ENCODE measurements at places on chromosomes 13 and 19.

DNA sequence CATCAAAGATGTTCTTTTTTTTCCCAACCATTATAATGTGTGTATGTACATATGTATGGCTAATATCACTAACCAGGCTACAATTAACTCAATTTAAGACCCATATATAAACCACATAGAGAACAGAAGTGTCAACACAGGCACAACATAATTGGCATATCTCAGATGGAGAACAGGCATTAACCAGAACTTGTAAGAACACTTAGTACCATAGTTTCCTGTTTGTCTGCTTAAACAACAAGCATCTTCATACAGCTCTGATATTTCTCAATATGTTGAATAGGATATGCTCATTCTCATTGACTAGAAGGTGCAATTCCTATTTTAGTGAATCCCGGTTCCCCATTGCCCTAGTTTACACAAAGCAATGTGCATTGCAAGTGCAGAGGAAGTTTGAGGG, 116.9 kb upstream of the EDNRB start:
- DNase-seq = no peak

DNA sequence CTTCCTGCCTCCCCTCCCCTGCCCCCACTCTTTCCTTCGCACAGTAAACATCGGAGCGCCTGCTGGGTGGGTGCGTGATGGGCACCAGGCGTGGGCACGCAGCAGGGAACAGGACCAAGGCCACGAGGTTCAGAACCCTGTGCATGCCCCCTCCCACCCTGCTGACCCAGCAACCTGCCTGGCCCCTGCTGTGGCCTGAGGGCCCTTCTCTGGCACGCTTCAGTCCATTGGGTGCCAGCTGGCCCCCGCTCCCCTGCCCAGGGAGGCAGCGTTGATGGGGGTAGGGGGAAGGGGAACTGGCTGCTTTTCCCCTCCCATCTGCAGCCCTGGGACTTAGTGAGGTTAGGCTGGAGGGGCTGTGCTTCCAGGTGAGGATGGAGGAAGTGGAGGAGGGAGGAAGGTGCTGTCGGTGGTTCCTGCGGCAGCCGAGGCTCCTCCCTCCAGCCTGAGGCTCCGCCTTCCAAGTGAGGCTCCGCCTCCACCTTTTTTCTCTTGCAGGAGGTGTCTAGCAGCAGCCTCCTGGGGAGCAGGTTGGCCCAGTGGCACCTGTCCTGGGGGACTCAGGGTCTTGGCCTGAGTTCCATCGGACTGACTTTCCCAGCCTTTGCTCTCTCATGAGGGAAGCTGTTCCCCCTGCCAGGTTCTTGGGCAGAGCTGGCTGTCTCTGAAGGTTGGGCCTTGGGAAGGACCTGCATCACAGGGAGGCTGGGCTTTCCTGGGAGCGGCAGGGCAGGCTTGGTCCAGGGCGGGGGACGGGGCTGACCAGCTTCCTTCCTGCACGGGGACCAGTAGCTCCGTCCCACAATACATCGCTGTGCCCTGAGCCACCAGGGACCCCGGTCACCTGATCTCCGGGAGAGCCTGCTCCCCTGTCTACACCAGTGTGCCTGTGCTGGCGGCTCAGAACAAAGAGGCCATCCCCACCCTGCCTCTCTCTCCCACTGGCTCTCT, 7.3 kb downstream of the PIAS4 start:
- no peak for DNase-seq

GRCh38 chr19:53704011-53704410, 72.2 kb downstream of the DPRX start:
- DNase-seq = no peak

DNA sequence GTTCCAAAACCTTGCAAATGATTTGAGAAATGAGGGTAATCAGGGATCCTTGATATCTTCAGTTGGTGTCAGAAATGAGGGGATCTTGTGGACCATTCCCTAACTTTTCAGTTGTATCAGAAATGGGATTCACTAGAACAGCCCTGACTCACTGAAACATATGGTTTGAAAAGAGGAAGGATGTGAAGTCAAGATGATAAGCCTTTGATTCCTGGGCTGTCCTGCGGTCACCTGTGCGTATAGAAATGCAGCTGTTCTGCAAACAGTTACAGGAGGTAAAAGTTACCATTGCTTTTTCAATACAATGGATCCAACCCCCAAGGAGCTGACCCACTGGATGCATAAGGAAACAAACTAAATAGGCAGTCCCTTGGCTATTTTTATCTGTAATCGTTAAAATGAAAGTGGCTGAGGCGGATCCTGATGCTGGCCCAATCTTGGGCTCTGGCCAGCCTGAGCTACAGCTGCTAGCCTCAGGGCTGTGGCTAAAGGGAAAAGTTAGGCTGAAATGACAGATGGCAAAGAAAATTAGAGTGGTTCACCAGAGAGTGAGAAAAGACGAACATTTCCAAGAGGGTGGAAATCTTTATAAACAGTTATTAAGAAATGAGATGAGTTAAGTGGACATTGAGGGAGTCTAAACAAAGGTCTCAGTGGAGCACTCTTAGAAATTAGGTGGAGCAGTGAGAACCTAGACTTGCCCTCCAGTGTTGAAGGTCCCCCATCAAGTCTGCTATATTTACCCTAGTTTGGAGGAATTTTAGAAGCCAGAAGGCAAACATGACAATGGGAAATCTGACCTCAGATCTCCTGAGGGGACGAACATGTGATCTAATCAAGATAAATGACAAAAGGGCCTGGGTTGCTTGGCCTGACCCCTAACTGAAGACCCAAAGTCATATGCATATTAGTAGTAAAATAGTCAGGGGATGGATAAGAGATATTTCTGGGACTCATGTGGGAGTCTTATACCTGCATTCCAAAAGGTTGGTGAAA, 7.6 kb downstream of the SIGLECL1 start:
- DNase-seq = no peak

GRCh38 chr19:12987781-12988180, 7.5 kb upstream of the NFIX start:
- no peak for DNase-seq

GRCh38 chr13:110312339-110313031, 5.4 kb downstream of the COL4A2 start:
- DNase-seq = no peak

GRCh38 chr13:93561576-93562225, 335.1 kb downstream of the GPC6 start:
- DNase-seq = no peak

DNA sequence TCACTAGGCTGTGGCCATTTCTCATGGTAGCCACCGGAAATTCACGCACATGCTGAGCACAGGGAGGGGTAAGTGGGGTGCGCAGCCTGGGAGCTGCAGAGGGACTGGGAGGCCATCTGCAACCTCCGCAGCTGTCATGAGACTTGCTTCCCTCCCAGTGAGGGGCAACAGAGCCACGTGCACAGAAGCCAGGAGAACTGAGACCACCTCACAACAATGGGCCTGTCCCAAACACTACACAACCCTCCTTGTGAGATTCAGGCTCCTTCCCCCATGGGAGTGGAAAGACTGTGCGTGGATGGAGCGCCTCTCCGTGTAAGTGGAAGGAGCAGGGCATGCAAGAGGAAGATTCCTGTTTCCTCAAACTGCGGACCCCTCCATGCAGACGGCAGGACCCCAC, 8.8 kb downstream of the C3 start:
- DNase-seq = no peak

DNA sequence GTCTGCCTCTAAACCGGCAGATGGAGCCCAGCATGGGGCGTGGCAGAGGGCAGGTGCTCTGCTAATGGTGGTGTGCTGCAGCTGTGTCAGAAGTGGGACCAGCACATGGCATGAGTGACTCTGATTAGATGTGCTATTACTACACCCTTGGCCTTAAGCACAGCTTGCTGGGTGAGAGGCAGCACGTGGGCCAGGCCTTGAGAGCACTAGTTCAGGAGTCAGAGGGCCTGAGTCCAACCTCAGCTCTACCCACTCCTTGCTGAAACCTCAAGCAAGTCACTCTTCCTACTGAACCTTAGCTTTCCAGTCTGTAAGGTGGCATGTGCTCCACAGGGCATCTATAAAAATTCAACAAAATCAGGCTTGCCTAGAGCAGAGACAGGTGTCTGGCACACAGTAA, 22.7 kb downstream of the AKT2 start:
- no peak for DNase-seq

GRCh38 chr13:99855526-99856420, 115.8 kb downstream of the ZIC5 start:
- no peak for DNase-seq

DNA sequence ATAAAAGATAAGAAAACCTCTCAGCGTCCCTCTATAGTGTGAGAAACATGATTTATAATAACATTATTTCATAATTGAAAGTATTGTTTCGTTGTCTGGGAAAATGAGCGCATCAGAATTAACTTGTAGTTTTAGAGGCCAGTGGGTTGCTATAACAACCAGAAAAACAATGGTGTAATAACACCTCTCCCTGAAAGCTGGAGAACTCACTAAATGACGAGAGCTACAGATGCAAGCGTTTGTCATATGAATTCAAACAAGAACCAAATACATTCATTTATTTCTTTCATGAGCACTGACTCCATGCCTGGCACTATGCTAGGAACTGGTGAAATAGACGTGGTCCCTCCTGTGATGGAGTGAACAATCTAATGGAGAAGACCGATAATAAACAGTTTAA, 16.3 kb downstream of the KBTBD7 start:
- no peak for DNase-seq

GRCh38 chr19:16327169-16327475, 2.5 kb downstream of the KLF2 start:
- DNase-seq = no peak

DNA sequence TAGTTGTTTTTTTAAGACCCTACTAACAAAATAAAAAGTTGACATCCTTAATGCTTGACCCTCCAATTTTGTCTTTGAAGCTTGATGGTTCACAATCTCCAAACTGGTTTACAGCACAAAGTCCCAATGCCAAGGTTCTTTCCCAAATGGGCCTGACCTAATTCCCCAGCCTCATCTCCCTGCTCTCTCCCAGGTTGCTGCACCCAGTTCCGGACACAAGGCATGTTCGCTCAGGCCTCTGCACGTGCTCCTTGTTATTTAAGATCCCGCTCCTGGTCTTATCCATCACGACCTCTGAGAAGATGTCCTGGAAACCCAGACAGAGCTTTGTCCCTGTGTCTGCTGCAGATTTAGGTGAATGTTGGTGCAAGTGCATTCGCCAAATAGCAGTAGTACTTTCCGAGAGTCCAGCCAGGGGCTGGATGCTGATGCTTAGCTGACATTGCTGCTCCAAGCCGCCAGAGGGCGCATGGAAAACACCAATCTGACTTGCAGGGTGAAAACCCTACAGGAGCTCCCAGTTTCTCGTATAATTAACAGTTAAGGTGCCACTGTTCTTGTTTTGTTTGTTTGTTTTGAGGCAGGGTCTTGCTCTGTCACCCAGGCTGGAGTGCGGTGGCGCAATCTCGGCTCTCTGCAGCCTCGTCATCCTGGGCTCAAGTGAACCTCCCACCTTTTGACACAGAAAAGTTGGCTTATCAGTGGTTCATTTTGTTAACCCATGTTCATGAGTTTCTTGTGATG, 18.5 kb downstream of the LYPD3 start:
- DNase-seq = peak; percentile 77

DNA sequence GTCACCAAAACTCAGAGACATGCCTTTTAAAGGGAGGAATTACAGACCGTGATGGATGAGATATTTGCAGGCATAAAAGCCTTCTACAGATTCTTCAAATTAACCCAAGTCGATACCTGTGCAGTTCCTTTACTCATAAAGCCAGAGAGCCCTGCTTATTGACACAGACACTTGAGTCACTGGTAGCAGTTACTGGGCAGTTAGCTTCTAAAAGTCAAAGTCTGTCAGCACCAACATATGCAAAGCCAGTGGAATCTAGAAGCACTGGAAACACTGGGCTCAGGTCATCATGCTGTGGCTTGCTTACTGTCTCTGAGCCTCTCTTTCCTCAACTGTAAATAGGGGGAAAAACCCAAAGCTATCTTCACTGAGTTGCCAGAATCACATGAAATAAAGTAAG, 25.7 kb upstream of the LRCH1 start:
- no peak for DNase-seq

- DNase-seq = no peak
Observed at GRCh38 chr19:10797541-10798256, 38.3 kb downstream of the TMED1 start.

DNA sequence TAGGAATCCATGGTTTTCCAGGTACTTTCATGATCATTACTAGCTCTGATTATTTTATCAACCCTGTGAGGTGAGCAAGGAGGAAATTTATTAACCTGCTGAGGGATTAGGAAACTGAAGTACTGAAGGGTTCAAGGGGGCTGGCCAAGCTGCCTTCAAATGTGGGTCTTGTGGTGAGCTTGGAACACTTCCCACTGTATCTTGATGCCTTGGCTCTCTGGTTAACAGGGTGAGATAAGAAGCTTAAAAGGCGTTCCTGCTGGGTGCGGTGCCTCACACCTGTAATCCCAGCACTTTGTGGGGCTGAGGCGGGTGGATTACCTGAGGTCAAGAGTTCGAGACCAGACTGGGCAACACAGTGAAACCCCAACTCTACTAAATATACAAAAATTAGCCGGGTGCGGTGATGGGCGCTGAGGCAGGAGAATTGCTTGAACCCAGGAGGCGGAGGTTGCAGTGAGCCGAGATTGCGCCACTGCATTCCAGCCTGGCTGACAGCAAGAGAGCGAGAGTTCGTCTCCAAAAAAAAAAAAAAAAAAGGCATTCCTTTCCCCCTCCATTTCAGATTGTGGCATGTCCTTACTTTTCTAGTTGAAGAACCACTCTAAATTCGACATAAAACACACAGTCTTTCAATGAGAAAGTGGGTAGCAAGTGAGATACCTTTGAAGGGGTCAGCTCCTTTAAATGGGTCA, 70.2 kb downstream of the KLF2 start:
- no peak for DNase-seq

GRCh38 chr19:13102666-13103580, at the start of gene LYL1:
TSS of gene LYL1 (minus strand) at chr19:13102858. CDS start at chr19:13101171, 1,687 bp downstream.
- no peak for DNase-seq

DNA sequence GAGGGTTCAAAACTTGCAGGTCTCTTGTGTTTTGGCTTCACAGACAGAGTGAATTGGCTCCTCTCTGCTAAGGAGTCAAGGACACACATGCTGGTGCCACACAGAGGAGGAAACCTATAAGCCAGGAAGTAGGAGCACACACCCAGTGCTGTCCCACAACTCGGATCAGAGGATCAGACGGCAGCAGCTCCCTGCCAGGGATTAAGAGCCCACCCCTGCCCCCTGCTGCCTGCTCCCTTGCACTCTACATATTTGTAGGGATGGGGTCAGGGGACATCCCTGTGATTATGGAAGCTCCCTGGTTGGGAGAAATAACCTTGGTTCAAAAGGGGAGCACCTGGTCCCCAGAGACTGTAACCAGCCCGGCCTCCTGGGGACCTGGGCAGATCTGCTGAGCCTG, 77.5 kb upstream of the CLDN10 start:
- no peak for DNase-seq

GRCh38 chr19:45238556-45238955, 6.7 kb downstream of the EXOC3L2 start:
- no peak for DNase-seq

DNA sequence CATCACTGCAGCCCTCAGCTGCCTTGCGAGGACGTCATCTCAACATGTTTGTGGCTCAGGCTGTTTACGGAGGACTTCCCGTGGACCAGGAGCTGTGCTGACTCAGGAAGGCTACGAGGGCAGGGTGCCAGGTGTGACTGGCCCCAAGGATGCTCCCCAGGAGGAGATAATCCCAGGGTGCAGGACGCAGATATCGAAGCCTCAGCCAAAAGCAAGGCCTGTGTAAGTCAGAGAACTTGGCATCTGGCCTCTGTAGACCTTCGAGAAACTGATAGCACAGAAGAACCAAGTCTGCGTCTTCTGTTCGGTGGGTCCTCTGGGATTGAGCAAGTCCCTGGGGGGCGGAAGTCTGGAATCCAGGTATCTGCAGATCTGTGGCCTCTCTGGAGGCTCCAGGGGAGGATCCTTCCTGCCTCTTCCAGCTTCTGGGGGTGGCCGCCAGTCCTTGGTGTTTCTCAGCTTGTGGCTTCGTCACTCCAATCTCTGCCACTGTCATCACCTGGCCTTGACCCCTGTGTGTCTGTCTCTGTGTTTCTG, 2.6 kb upstream of the DOHH start:
- DNase-seq = no peak
